ENCODE measurements at places on chromosomes 3 and 15.

GRCh38 chr3:11626084-11626463, 17.6 kb downstream of the VGLL4 start:
- DNase-seq, result no peak

- no peak for DNase-seq
These were observed 44.4 kb upstream of the SPRED1 start for GRCh38 chr15:38208206-38208605.

DNA sequence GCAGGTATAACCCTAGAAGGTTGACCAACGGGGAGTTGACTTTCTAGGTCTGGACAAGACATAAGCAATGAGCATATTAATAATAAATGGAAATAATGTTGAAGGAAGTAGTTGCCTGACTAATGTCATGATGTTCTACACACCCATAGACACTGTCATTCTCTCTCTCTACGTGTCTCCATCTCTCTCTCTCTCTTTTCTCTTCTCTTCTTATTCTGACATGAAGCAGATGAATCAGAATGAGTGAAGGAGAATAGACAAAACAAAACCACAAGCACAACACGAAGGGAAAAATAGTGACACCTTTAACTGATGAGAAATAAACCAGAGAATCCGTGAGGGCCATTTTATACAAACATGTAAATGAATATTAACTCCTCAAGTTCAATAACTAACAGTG, 26.7 kb upstream of the CCDC80 start:
- DNase-seq, result no peak

GRCh38 chr15:65828585-65828984, 36.5 kb upstream of the DENND4A start:
- no peak for DNase-seq

DNA sequence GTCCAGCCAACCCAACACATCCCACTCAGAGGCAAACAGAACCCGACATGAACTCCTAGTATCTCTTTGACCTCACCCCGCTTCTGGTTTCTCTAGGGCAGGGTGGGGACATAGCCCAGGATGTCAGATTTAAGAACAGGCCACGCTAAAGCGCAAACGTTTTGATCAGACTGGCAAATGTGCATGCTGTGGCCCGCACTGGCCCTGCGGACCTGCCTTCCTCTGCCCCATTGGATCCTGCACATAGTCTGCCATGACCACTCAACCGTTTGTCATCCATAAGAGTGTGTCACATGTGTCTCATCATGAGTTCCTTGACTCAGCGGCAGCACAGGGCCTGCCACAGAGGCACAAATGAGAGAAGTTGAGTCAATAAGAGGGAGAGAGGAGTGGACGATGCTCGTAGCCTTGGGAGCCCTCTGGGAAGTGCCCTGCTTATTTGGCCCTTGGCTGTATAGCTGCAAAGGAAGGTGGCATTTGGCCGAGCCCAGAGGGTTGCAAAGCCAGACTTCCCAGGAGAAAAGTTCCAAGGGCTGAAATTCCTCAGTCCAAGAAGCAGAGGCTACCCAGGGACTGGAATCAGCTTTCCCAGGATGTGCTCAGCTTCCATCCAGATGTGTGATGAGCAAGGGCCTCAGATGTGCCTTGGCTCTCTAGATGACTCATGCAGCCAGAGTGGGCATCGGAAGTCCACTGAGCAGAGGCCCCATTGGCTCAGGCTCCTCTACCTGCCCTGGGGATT, 55.5 kb upstream of the SLCO2A1 start:
- peak; percentile 35 for DNase-seq

DNA sequence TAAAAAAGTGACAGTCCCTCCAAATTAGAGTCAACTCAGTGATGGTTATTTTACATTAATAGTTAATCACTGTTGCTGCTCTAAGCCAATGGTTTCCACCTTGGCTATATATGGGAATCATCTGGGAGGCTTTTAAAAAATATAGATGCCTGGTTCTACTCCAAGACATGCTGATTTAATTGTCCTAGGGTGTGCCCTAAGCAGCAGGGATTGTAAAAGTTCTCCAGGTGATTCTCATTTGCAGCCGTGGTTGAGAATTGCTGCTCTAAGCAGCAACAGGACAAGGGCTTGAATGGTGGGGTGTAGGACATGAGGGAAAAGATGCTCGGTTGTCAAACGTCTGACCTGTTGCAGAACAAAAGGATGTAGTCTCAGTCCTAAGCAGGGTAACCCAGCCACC, 405.1 kb upstream of the MCTP2 start:
- DNase-seq, result no peak

- no peak for DNase-seq
These were observed 144.2 kb downstream of the ANO10 start for GRCh38 chr3:43477600-43477999.

GRCh38 chr3:128430731-128431130, 36.0 kb downstream of the DNAJB8 start:
- DNase-seq, result no peak

- no peak for DNase-seq
These were observed 9.4 kb downstream of the SNX1 start for GRCh38 chr15:64105113-64105704.

DNA sequence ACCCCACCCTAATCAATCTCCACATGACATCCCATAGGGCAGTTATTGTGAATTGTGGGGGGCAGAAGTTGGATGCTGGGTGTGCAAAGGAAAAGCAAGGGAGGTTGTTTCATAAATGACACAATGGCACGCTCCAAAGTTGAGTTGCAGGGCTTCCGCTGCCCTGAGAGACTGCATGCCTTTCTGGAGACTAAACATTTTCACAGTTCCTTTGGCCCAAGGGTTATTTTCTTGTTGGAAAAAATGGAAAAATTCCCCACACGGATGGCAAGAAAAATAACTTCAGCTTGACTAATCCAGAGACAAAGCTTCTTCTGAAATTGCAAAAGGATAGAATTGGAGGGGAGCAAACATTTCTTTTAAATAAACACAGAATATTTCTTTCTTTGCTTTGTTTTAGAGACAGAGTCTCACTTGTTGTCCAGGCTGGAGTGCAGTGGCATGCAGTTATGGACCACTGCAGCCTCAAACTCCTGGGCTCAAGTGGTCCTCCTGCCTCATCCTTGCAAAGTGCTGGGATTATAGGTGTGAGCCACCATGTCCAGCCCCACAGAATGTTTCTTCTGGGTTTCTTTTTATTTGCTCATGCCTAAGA, 19.1 kb upstream of the TPM1 start:
- no peak for DNase-seq

DNA sequence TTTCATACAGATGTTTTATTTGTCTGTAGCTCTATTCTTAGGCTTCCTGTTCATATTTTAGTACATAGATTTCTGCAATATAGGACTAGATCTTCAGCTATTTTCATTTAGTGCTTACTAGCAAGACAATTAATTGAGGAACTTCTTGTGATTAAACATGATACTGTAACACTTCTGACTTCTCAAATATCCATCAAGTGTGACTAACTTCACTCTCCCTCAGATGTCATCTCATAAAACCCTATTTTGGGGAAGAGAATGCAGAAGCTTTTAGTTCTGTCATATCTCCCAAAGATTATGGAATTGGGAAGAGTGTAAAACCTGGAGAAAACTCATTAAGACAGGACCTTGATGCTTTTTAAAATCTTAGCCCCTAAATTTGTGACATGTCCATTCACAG, 28.6 kb upstream of the GOLIM4 start:
- no peak for DNase-seq

DNA sequence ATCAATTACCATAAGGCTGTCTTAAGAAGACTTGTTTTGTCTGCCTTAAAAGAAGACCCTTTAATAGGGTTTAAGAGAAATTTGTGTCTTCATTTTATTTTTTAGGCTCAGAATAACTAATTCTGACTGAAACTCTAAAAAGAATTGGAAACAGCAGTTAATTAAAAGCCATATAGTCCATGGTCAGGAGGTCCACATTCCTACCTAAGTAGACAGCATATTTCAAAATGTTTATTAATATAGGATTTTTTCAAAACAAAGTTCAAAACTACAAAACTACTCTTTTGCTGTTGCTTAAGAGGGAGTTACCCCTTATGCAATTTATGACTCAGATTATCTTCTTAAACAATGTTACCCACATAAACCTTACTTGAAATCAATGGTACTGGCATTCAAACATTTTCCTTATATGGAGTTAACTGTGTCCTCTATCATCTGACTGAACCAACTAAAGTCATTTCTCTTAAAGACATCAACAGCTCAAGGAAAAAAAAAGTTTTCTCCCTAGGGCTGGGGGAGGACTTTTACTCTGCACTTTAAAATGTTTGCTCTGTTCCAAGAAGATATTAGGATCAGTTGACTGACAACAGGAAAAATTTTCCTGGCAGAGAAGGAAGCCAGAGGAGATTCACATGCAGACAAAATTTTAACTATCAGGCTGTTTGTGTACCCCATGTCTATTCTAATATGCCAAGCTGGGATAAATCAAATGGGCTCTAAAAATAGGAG, 56.8 kb upstream of the NANOGP8 start:
- DNase-seq, result no peak

GRCh38 chr3:133294253-133294652, 105.6 kb upstream of the BFSP2 start:
- DNase-seq, result no peak

DNA sequence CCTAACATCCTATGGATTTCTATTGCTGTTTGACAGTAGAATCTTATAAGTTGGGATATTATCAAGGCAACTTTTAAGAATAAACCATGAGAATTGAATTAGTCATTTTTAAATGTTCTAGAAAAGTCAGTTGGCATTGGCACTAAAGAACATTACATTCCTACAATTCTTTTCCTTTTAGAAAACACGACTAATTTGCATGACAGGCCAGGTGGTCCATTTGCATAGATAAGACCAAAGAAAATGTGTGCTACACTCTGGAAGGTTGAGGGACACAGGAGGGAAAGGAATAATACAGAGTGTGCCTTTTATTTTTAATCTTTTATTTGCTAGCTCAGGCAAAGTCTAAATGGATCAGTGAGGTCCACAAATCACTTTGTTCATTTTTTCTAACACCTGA, 962.3 kb downstream of the EPHA3 start:
- no peak for DNase-seq

- no peak for DNase-seq
These were observed 14.0 kb downstream of the AAGAB start for GRCh38 chr15:67240235-67241131.

GRCh38 chr3:151367448-151367847, 17.1 kb downstream of the P2RY12 start:
- no peak for DNase-seq

- DNase-seq, result no peak
These were observed 1.4 kb downstream of the ETV5 start for GRCh38 chr3:186107215-186108105.

DNA sequence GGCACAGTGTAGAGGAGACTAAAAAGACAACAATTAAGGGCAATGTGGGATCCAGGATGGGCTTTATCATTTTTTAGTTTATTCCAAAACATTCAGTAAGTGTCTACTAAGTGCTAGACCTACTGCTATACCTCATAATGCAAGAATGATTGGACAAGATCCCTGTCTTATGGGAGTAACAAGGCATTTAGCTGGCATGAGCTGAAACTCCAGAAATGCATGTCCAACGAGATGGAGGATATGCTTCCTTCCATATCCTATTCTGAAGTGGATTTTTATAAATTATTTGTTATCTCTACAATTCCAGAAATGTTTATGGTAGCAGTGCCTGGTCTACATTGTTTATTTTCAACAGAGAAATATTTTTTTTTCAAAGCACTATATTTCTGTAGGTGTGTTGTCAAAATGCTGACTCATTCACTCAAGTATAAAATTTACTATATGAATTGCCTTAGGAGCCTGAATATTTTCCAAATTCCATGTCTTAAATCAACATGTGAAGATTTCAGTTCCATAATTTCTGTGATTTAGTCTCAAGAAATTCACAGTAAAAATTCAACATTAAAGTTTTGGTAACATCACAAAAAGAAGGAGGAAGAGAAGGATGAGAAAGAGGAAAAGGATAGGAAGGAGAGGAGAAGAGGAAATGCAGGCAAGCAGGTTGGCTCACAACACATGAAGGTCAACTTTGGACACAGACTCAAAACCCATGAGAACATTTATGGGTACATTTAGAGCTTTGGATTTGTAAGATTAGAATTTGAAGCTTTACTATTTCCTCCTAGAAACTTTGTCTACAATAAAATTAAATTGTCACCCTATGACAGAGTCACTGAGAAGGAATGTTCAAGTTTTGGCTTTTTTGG, 88.6 kb downstream of the P3H2 start:
- no peak for DNase-seq

DNA sequence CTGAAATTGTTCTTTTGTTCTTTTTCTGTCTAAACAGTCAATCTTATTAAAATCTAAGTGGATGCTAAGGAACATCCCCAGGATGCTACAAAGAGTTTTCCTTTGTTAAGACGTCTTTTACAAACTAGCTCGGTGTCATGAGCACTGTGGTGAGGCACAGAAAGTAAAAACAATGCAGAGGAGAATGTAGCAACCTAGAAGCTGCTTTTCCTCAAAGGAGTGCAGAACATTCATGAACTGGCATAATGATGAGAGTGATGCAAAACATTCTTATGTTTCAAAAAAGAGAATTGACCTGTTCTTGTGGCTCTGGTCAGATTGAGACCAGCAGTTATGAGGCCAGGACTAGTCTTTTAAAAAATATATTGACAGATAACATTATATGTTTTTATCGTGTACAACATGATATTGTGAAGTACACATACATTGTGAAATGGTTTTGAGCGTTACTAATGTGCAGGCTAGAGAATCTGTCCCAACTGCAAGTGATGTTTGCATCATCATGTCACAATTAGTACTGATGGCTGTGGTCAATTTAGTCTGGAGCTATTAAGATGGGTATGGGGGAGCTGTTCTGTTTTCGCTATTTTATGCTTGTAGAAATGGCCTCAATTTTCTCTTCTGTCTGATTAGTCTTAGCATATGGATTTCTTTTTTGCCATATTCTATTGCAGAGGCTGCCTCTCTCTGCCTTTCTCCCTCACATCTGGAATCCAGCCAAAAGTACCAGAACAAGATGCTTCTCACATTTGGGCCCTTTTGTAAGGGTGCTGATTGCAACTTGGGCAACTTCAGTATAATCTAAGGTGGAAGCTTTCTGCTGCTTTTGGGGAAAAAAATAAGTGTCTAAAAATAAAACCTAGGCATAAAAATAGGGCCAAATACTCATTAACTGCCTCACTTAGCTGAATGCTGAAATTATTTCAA, 50.2 kb downstream of the HHLA2 start:
- DNase-seq, result no peak

DNA sequence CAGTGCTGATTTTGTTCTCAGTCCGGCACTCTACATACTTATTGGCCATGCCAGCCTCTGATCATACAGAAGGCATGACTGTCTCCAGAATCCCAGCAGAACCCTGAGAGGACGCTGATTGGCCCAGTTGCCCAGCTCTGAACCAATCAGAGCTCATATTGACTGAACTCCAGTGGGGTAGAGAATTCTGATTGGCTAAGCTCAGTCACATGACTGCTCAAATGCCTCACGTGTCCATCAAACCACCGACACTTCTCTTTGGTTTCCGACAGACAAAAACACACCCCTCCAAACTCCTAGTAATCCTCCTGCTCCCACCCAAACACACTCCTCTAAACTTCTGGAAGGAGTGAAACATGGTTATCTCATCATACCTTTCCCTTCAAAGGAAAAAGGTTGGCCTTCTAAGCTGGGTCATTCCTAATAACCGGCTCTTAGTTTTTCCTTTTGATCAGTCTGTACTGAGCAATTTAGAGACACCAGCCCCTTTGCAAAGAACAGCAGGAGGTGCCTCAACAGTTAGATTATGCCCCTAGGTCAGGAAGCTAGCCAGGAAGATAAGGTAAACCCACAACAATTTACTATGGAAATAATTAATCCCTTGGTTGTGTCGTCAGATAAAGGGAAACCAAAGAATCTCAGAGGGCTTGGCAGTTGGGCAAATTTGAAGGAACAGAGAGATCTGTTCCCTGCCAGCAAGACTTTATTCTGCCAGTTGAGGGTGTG, 187.8 kb downstream of the TLE3 start:
- no peak for DNase-seq

Data from coronary artery (tissue), 2 donors.